Left kidney (tissue), 8 donors: ENCODE measurements at places on chromosomes 6 and 20.

GRCh38 chr6:147459780-147460179 lies 48.7 kb upstream of the SAMD5 start:
- DNase-seq, result no peak

DNA sequence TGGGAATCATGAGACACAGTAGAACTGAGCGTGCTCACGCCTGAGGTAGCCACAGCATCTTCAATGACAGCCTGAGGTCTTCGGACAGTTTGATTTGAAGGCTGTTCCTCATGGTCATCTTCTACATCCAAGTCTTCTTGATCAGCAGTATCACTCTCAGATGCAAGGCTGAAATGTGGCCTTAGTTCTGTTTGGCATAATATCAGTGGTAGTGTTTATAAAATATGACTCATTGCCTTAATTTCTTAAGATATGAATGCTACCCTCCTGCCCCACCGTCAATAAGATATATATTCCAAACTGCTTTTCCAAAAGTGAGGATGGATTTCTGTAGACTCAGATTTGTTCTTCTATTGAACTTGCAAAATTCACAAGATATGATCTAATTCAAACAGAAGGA lies 17.5 kb upstream of the MAP7 start:
- no peak for DNase-seq

DNA sequence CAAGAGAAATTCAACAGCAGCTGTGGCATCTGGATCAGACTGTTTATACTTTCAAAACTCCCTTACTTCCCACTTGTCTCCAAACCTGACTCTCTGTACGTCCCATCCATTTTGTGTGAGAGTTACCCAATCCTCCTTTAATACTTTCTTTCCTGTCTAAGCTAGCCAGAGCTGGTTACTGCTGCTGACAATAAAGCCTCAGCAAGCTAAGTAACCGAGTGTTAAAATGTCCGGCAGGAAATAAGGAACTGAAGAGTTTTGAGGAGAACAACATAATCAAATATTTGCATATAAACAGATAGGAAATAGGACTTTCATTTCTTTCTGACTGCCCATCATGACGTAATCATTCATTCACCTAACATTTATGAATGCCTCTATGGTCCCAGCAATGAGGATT lies 11.6 kb downstream of the TMEM30A start:
- DNase-seq, result no peak

DNA sequence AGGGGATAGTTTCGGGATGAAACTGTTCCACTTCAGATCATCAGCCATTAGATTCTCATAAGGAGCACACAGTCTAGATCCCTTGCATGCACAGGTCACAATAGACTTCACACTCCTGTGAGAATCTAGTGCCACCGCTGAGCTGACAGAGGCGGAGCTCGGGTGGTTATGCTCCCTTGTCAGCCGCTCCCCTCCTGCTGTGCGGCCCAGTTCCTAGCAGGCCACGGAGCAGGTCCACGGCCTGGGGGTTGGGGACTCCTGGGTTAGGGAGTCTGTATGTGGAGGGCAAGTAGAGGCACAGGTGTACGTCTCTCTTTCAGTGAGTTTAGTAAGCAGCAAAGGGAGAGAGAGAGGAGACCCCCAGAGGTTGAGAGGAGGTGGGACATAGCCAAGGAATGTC lies 30.5 kb upstream of the MDFI start:
- DNase-seq, result no peak

GRCh38 chr20:5657876-5658200 lies 92.4 kb upstream of the SHLD1 start:
- no peak for DNase-seq

DNA sequence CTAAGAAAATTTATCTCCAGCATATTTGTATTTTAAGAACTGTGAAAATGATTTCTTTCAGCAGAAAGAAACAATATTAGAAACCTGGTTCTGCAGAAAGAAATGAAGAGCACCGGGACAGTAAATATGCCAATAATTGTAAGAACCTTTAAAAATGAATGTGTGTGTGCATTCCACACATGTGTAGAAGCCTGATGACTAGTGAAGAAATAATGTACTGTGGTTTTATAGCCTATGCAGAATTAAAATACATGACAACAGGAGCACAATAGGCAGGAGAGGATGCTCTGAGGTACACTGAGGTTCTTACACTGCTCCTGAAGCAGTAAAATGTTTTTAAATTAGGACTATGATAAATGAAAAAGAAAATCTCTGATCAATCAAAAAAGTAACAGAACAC lies 48.9 kb downstream of the SNX14 start:
- DNase-seq, result no peak

DNA sequence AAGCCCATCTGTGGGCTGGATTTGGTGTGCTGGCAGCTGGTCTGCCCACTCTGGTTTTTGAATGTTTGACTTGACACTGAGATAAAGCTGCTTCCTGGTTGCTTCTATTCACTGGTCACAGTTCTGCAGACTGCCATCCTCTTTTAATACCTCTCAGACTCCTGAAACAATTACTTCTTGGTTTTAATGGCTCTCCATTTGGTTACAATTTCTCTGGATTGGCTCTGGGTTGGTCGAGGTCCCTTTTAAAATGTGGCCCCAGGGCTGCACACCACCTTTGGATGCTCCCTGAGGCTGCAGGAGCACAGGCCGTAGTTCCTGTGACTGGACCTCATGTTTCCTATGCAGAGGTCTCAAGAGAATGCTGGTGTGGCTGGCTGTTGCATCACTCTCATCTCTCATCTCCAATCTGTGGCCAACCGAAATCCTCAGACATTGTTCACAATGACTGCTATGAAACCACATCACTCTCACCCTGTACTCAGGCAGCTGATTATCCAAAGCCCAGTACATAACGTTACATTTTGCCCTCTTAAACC lies 98.5 kb downstream of the INSM1 start:
- no peak for DNase-seq

DNA sequence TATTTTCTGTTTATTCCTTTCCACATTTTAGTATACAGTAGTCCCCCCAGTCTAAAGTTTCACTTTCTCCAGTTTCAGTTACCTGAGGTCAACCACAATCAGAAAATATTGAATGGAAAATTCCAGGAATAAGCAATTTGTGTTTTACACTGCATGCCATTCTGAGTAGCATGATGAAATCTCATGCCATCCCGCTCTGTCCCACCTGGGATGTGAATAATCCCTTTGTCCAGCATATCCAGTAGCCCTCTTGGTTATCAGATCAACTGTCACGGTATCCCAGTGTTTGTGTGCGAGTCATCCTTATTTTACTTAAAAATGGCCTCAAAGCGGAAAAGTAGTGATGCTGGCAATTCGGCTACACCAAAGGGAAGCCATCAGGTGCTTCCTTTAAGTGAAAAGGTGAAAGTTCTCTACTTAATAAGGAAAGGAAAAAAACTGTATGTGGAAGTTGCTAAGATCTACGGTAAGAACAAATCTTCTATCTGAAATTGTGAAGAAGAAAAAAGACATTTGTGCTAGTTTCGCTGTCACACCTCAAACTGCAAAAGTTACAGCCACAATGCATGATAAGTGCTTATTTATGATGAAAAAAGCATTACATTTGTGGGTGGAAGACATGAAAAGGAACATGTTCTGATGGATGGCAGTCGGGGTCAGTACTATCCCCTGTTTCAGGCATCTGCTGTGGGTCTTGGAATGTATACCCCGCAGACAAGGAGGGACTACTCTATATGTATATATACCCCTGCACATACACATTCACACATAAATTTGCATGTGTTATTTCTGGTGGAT lies 11.3 kb downstream of the NOX3 start:
- DNase-seq, result no peak

DNA sequence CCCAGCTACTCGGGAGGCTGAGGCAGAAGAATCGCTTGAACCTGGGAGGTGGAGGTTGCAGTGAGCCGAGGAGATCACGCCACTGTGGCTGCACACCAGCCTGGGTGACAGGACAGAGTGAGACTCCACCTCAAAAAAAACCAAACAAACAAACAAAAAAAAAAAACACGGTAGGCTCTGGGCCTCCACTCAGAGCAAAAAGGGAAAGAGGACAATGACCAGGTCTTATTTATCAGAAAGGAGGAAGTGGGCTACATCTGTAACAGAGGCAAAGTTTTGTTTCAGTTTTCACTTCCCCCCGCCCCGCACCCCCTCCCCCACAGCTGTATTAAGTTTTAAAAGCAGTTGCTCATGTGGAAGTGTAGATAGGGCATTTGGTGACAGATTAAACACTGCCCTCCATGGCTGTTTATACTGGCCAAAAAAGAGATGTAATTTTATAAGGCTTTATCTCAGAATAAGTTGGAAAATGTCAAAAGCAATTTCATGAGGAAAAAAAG lies 114.6 kb downstream of the RCAN2 start:
- DNase-seq, result no peak

- no peak for DNase-seq
Observed at GRCh38 chr6:162957062-162957461, 229.3 kb downstream of the PACRG start.

DNA sequence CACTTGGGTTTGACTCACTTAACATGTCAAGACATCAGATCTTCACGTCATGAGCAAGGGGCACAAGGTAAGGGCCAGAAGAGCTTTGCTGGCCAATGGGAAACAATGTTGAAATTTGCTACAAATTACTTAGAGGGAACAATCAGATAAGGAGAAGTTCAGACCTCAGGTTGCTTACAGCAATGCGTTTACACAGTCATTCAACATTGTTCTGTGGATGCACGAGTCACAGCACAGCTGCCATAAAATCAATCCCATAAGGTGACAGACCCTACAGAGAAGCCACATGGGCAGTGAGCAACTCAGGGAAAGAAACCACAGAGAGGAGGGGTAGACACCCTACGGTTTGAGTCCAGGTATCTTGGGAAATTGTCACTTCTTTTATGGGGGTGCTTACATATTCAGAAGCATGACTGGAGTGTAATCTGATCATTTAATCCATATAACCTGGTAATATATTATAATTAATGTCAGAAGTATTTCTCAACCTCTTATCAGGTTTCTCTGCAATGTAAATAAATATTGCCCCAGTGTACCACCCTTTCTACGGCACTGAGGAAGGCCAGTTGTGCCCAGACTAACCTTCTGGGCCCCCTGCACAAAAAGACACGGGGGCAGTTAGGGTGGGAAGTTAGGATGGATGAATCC lies 2.3 kb upstream of the SLC22A2 start:
- no peak for DNase-seq

DNA sequence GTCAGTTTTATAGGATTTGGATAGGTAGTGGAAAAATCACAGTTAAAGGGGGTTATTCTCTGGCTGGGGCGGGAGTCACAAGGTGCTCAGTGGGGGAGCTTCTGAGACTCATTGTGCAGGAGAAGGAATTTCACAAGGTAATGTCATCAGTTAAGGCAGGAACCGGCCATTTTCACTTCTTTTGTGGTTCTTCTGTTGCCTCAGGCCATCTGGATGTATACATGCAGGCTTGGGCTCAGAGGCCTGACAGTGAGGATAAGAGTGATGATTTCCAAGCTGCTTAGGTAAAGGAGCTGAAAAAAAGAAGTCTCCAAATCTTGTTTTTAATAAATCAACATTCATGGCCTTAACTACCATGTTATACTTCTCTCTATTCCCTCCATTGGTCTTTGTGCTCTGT lies 622.9 kb upstream of the ID4 start:
- DNase-seq, result no peak

DNA sequence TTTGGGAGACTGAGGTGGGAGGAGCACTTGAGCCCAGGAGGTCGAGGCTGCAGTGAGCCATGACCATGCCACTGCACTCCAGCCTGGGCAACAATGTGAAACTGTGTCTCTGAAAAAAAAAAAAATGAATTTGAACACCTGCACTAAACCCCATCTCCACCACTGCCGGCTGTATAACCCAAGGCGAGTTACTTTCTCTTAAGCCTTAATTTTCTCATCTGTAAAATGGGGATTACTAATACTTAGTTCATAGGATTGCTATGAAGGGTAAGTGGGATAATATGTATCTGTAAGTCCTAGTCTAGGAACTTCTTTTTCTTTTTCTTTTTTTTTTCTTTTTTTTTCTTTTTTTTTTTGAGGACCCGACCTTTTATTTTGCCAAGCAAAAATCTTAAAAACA lies 61.5 kb downstream of the SHLD1 start:
- DNase-seq, result no peak

DNA sequence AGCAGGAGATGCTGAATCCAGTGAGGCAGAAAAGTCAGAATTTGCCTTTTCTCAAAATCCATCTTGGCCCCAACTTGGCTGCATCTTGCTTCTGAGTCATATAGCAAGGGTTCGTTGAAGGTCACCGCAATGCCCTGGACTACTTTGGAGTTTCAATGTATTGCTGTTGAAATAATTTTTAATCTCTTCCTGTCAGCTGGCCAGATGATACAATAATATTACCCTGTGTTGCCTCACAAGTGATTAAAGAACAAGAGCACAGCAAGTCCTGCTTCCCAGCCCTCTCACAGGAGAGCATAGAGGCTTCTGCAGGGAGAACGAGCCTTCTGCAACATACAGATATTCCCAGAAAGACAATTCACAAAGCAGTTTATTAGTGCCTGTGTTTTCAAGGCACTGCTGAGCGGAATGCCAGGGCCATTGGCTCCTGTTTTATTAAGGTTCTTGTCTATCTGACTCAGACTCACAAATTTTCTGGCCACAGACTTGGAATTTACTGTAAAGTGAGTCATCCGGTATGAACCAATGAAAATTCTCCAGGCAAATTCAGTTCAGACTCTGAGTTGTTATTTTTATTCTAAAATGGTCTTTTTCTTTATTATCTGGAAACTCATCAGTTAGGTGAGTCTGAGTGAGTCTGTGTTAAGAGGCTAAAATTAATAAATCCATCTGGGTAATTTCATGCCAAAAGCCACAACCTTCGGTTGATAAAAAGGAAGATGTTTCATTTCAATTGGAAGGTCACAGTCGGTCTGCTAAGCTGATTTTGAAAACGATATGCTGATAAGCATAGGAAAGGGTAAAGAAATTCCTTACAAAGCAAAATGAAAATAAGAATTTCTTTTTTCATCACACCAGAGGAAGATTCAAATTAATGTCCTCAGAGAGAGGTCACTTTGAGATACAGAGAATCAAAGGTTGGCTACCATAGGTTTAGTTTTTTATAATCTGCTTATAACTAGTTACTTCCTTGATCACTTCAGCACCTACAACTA lies 289.4 kb upstream of the STXBP5 start:
- no peak for DNase-seq

DNA sequence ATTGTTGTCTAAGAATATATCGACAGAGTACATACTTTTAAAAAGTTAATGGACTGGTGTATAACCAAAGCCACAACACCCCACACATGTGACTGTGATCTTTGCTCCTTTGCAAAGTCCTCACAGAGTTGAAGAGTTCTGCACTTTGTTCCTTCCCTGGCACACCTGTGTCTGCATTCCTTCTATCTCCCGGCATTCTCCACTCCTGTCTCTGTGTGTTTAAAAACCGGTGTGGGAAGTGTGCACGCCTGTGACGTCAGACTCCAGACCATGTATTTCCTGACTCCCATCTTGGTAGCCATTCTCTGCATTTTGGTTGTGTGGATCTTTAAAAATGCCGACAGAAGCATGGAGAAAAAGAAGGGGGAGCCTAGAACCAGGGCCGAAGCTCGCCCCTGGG lies at the start of gene IYD:
Gene IYD, plus strand, starts transcription at position 251 of the 400 bp plus-strand sequence. Its CDS starts 20 bp downstream, at position 271.
- DNase-seq, result no peak
